ENCODE measurements at places on chromosomes 1 and 21.

GRCh38 chr1:199124351-199124750, 485.5 kb downstream of the PTPRC start:
- DNase-seq = no peak

DNA sequence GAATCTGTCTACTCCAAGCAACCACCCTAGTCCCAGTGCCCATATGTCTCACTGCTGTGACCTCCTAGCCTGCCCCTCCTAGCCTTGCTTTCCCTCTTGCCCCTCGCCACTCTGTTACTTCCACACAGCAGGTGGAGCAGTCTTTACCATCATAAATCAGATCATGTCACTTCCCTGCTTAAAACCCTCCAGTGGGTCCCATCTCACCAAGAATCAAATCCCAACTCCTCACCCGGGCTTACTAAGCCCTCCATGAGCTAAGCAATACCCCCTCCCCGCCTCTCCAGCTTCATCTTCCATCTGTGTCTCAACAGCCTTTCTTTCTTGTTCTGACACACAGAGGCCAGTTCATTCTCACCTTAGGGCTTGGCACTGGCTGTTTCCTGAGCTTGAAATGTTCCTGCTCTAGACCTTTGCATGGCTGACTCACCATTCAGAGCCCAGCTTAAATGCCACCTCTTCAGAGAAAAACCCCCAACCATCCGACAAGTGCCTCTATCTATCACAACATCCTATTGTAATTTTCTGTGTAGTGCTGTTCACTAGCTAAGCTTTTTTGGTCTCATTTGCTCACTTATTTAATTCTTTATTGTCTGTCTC, 22.3 kb downstream of the KNCN start:
- no peak for DNase-seq

- no peak for DNase-seq
Observed at GRCh38 chr21:16195538-16195910, 465.7 kb downstream of the USP25 start.

- no peak for DNase-seq
Observed at GRCh38 chr1:53050310-53050709, 11.7 kb upstream of the PODN start.

- DNase-seq = no peak
Observed at GRCh38 chr1:8813016-8813763, 4.2 kb downstream of the RERE start.

DNA sequence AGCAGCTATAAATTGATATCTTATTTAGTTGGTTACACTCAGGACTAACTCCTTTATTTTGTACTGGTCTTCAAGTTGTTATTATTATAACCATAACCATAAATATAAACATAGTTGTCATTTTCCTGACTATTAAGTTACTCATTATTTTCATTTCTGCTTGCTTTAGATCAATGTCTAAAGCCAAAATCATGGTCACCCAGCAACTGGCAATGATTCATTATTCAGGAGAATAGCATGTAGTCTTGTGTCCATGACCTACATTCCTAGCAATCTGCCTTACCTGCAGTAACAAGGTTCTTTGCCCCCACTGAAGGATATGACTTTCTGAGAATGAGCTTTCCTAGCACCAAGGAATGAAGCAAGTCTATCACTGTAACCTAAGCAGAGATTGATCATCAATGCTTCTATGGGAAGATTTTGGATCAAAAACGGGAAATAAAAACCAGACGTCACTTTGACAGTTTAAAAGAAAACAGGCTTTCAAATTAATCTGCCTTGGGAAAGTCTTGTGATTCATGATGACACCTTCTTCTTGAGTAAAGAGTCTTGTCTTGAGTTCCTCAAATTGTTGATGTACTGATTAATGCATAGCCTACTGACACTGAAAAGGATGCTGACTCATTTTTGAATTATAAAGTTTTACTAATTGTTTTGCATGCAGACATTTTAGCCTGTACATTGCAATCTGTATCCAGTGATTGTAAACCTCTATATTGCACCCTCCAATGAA, 203.3 kb upstream of the IVNS1ABP start:
- DNase-seq = no peak

GRCh38 chr1:68791800-68792199, 294.9 kb upstream of the DEPDC1 start:
- DNase-seq = no peak

- no peak for DNase-seq
Observed at GRCh38 chr1:100988121-100988520, 37.5 kb downstream of the DPH5 start.

DNA sequence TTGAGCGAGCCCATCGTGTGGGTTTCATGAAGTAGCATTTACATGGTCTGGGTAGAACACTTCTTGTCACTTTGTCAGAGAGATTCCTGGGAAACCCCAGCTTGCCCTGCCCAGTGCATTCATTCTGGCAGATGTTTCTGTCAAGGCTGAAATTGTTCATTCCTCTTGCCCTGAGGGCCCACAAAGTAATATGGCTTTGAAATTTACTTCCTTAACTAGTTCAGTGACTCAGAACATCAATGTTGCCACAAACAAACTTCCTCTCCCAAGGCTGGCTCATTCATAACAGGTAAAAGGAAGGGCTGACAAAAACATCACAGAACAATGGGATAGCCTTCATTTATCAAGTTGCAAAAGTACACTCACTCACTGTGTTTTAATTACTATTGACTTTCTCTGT, 5.0 kb upstream of the KIAA0040 start:
- DNase-seq = no peak

GRCh38 chr1:26290882-26291261, 11.0 kb downstream of the SH3BGRL3 start:
- DNase-seq = no peak

GRCh38 chr1:32485554-32486255, 20.8 kb downstream of the ZBTB8B start:
- no peak for DNase-seq

DNA sequence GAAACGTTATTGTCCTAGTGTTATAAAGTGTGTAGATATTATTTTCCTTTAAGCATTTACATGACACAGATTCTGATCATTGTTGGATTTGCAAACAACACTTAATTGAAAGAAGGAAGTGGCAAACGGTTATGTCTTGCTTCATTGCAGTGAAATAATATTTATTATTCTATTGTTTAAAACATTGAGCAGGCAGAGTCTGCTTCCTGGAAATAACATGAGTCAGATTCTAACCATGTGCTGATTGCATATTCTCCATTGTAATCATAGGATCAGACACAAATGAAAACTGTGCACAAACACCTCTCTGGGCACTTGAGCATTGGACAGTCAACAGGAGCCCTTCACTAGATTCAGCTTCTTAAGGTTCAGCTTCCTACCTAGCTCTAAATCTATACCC, 46.8 kb upstream of the USP25 start:
- no peak for DNase-seq

DNA sequence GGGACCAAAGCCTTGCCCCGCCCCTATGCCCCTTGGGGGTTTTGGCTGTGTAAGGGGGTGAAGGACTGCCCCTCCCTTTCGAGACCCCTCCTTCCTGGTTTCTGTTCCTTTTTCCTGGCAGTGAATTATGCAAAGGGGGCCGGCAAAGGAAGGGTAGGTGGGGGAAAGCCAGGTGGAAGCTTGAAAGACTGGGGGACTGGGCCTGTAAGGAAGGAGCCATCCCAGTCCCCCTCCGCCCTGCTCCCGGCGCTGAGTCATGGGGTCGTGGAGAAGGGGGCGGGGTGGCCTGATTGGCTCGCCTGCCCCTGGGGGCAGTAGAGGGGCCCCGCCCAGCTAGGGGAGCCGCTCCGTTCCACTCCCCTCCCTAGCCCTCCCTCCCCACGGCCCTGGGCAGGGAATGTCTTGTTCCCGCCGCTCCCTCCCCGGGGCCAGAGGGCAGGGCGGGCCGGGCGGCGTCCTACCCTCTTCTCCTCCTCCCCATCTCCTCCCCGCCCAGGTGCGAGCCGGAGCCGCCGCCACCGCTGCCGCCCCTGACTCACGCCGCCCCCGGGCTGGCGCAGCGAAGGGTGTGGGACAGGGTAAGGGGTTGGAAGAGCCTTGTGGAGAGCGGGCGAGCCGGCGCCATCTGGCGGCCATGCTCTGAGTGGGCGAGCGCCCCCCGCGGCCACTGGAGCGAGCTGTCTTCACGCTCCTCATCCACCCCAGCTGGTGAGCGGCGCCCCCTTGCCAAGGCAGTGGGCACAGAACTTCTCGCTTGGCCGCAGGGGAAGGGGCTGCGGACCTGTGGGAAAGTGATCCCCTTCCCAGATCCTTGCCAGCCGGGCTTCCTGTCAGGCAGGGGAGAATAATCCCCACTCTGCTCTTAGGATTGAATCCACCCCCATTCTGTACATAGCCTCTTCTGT, 14.7 kb downstream of the ZBTB7B start:
- DNase-seq = peak; percentile 81

DNA sequence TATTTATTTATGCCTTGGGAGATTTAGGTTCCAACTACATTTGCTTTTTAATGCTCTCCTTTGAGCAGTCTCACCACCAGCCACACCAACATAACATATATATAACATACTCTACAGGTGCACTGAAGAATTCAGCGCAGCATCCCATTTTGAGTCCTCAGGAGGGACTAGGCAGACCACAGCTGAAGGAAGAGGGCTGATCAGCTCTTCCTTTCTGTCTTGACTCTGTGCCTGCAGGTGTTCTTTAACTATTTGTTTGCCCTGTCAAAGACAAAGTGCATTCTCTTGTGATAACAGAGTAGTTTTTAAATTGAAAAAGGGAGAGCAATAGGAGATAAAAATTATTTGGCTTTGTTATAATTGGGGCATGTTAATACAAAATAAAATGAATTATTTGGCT, 17.0 kb downstream of the HIPK1 start:
- DNase-seq = no peak

GRCh38 chr21:23811805-23812204, 1795.5 kb downstream of the MRPL39 start:
- no peak for DNase-seq

- no peak for DNase-seq
Observed at GRCh38 chr1:247528812-247529474, 7.3 kb downstream of the OR2C3 start.

DNA sequence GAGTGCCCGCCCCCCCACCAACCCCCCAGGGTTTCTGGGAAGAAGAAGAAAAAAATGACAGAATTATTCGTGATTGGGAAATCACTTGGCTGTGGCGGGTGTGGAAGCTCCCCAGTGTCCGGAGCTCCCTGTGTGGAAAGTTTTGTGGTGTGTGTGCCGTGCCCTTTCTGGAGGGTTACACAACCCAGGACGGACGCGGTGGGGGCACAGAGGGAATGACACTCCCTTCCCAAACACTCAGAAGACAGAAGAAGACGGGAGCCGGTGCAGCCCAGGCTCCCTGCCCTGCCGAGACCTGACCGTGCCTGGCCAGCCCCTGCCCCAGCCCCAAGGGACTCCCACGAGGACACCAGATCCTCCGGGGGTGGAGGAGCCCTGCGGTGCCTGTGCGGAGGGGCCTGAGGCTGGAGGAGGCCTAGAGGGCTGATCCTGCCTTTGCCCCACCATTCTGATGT, 33.0 kb upstream of the ADARB1 start:
- DNase-seq = no peak

- DNase-seq = peak; percentile 66
Observed at GRCh38 chr1:26378088-26378878, 5.7 kb upstream of the ZNF683 start.

DNA sequence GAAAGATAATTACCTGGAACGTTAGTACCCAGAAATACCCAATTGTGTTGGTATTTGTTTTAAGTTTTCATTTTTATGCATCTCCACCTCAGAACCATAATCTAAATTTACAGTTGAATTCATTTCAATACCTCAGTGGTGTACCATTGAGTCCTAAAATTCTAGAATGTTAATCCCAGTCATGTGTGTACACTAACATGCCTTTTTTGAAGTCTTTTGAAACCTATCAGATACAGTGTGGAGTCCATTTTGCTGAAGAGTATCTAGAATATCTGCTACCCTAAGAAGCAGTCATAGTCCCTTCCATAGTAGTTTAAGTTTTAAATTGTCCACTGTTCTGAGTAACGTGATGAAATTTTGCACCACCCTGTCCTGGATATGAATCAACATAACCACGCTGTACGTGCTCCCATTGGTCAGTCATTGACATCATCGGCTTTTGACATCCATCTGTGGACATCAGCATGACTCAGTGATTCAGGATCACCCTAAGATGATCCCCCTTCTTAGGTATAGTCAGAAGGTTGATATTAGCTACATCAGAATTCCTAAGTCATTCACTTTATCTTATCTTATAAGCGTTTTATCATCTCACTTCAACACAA, 7.5 kb upstream of the ASH1L start:
- no peak for DNase-seq

DNA sequence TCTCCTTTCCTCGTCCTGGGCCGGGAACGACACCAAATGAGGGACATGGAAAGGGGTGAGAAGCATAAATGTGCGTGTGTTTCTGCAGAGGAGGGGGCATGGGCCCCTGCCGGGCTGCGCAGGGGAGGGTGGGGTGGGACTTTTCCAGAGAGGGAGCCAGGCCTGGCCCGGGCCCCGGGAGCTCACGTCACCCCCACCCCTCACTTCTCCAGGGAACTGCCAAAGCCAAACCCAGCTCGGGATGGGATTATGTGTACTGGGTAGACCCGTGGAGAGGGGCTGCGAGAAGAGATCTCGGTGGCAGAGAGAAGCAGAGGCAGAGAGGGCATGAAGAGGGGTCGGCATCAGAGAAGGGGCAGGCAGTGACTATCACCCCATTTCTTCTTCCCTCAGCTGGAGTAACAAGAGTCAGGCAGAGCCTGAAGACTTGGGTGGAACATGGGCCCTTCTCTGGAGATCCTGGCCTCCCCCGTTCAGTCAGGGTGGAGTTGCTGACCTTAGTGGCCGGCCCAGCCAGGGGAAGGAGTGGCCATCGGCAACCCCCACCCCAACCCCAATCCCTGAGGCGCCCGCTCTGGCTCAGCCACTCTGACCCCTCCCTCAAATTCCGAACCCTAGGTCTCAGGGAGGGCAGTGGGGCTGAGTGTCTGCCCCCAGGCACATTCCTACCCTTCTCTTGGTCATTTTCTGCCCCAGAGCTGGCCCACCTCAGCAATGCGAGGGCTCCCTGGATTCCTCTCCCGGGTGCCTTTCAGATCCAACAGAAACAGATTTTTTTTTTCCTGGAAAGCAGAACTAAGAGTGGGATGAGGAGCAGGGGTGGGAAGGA, 1.2 kb downstream of the ADAMTSL4 start:
- no peak for DNase-seq

- no peak for DNase-seq
Observed at GRCh38 chr1:54274448-54274847, 74.5 kb downstream of the MRPL37 start.

GRCh38 chr21:36186506-36187399, 30.1 kb downstream of the DOP1B start:
- DNase-seq = no peak

DNA sequence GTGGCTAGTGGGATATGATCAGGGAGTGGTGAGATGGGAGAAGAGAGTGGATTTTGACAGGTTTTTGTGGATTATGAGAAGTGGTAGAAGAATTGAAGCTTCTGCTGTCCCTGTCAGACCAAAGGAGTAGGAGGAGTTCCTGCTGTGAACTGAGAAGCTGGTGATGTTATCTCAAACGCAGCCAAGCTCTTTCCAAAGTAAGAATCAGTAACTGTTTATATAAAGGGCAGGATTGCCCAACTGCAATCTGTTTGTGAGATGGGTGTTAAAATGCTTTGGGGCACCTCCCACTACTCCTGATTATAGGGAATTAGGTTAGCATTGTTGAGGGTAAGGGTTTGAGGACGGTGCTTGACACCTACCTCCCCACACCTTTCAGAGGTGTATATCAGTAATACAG, 60.5 kb upstream of the USP25 start:
- DNase-seq = no peak

Data from stimulated activated CD8-positive, alpha-beta memory T cell treated with anti-CD3 and anti-CD28 coated beads, Interleukin-2, amount 100 ng/mL, for 1 hour (primary cell).